HS-5 (cell line): ENCODE measurements at places on chromosomes 12 and 14.

DNA sequence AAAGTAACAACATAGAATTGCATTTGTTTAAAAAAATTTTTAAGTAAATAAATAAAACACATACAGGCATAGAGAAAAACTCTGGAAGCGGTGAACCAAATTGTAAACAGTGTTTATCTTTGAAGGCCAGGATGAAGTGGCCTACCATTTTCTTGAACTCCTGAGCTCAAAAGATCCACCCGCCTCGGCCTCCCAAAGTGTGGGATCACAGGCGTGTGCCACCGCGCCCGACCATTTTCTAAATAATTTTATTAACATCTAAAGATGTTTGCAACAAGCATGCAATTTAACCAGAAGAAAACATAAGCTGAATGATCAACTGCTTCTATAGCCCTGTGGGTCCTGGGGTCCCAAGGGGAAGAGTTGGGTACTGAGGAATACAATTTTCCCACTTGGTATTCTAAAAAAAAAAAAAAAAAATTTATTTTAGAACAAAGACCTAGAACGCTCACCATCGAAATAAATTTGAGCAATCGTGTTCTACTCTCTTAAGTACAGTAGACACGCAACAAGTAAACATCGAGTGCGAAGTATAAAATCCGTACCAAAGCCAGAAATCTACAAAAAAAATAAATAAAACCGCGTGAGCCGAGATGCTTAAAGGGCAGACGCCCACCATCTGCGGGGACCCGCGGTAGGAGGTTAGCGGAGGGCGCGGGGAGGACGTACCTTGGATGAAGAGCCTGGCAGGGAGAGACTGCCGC is 484 bp downstream of the MIS18BP1 start:
- DNase-seq, result no peak

GRCh38 chr14:87667659-87668058 is 325.3 kb downstream of the GALC start:
- DNase-seq, result no peak

DNA sequence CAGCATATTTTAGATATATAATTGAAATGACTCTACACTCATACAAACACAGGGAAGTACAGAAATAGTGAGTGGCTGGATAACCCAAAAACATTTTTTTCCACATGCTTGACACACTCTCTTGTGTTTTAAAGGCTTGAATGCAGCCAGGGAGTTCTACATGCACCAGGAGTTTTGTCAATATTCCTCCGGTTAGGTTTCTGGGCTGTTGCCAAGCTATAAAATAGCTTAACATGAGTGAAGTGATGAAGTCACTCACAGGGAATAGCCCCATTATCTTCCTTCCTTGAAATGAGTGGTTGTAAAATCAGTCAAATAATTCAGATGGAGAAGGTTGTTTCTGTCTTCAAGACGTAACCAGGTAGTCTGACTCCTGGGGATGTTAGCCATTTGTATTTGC is 582.7 kb downstream of the SLC6A15 start:
- no peak for DNase-seq

- no peak for DNase-seq
Observed at GRCh38 chr14:64293976-64294671, at the start of gene ESR2. TSS of gene ESR2 (minus strand) at chr14:64294371. CDS start at chr14:64282985, 11,386 bp downstream.

- peak; percentile 65 for DNase-seq
Observed at GRCh38 chr14:52241087-52241793, 26.3 kb upstream of the PTGDR start.

- no peak for DNase-seq
Observed at GRCh38 chr12:27615331-27615891, 80.8 kb upstream of the REP15 start.
